Activated CD4-positive, CD25-positive, alpha-beta regulatory T cell (primary cell): ENCODE measurements at places on chromosomes 2 and 18.

- DNase-seq, result no peak
Observed at GRCh38 chr2:88180605-88181240, 10.6 kb downstream of the THNSL2 start.

GRCh38 chr18:25675123-25675850, 323.3 kb upstream of the ZNF521 start:
- no peak for DNase-seq

- no peak for DNase-seq
Observed at GRCh38 chr18:63138436-63139340, 180.9 kb downstream of the BCL2 start.

DNA sequence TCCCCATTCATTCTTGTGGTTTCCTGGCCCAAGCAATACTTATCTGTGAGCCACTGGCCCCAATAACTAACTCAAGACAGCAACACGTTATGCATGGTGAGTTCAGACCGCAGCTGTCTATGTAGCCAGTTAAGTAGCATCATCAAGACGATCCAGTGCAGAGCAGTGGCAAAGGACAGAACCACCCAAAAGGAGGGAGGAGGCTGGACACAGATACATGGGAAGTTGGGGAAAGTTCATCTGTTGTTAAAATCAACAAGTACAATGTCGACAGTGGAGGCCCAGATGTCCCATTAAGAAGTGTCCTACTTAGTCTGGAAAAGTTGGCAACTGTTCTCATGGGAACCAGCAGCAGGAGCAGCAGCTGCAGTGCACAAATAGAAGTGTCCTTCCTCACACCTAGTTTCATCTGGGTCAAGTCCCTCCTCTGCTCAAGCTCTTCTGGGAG, 106.9 kb upstream of the THOC1 start:
- no peak for DNase-seq

DNA sequence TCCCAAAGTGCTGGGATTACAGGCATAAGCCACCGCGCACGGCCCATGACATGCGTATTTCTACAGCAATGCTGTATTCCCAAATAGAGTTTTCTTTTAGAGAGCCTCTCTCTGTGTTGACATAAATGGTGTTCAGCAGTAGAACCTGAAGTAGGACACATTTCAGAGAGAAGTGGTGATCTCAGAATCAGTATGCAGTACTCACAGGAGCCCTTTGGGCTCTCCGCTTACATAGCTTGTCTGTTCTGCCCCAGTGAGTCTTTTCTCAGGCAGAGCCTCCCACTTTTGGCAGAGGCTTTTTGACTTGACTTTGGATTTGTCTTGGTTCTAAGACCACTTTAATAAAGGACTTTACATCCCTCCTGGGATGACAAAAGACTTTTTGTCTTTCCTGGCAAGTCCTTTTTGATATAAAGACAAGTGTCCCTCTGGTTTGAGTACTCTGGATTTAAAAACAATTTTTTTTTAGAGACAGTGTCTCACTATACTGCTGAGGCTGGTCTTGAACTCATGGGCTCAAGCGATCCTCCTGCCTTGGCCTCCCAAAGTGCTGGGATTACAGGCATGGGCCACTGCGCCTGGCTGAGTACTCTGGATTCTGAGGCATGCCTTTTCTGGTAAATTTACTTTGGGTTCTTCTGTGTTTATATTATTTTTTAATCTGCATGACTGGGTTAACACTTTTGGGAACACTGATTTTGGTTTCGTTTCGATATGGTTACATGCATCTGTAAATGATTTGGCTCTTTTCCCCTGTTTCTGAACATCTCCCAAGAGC, 113.3 kb downstream of the SMAD2 start:
- DNase-seq, result no peak

GRCh38 chr2:29936020-29936419, 14.6 kb upstream of the ALK start:
- DNase-seq, result no peak

DNA sequence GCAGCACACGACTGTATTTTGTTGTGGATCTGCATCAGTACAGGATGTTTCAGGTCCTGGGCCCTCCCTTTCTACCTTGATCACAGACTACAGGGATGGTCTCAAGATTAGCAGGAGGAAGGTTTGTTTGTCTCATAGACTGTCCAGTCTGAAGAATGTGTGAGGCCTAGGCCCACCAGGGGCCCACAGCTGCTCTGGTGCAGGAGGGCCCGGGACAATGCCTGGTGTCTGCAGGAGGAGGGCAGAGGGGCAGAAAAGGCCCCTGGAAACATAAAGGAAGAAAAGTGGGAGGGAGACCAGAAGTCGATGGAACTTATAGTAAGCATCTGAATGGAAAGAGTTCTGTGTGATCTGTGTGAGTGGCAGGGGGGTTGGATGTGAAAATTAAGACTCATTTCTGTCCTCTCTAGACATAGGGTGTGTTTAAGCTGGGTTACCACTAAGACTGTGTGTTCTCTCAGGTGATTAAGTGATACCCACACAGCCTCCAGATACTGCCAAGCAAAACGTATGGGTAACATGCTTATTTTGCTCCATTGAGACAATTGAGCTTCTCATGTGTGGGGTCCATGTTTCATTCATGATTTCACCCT, 33.4 kb upstream of the LPIN2 start:
- no peak for DNase-seq

DNA sequence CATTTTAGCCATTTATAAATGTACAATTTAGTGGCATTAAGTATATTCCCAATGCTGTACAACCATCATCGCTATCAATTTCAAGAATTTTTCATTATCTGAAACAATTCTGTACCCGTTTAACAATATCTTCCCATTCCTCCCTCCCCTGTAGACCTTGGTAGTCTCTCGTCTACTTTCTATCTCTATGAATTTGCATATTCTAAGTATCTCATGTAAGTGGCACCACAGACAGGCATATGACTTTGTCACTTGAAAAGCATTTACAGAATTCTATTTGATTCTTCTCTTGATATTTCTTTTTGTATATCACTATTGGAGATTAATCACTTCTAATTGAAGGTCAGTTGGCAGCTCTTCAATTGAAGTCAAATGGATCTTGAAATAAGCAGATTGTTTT, 48.0 kb downstream of the CCDC138 start:
- DNase-seq, result no peak

GRCh38 chr2:4780679-4781078, 911.5 kb upstream of the SOX11 start:
- no peak for DNase-seq

- no peak for DNase-seq
Observed at GRCh38 chr2:8676921-8677645, 4.8 kb upstream of the ID2 start.

DNA sequence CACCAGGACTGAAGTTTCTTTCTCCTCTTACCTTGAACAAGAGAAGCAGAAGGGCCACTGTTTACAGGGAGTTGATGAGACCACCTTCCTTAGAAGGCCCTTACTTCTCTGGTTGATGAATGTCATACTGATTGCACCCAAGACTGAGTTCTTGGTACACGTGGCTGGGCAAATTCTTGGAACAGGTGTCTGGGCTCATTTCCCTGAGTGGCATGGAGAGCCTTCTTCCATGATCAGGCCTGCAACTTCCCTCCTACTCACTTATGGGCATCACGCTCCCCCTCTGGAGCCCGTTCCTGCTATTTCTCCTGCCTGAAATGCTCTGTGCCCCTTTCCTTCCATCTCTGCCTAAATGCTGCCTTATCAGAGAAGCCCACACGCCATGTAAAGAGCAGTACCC, 110.3 kb downstream of the PTPRM start:
- no peak for DNase-seq

GRCh38 chr2:95374921-95375471, 27.5 kb upstream of the FAHD2A start:
- DNase-seq, result no peak

- DNase-seq, result no peak
Observed at GRCh38 chr2:240431661-240432424, 3.6 kb upstream of the GPC1 start.

DNA sequence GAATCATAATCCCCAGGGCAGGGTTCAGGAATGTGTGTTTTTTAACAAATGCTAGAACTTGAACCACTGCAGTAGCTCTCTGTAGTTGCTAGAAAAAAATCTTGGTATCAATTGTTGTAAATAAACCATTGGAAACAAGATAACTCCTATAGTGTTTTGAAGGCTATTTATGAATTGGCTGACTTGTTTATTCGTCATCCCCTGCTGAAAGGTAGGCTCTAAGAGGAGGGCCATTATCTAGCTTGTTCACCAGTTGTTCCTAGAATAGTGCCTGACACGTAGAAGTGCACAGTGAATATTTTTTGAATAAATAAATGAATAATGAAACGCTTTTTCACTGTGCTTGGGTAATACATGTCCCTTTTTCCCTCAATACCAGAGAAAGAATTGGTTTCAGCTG, 211.4 kb downstream of the BABAM2 start:
- no peak for DNase-seq

DNA sequence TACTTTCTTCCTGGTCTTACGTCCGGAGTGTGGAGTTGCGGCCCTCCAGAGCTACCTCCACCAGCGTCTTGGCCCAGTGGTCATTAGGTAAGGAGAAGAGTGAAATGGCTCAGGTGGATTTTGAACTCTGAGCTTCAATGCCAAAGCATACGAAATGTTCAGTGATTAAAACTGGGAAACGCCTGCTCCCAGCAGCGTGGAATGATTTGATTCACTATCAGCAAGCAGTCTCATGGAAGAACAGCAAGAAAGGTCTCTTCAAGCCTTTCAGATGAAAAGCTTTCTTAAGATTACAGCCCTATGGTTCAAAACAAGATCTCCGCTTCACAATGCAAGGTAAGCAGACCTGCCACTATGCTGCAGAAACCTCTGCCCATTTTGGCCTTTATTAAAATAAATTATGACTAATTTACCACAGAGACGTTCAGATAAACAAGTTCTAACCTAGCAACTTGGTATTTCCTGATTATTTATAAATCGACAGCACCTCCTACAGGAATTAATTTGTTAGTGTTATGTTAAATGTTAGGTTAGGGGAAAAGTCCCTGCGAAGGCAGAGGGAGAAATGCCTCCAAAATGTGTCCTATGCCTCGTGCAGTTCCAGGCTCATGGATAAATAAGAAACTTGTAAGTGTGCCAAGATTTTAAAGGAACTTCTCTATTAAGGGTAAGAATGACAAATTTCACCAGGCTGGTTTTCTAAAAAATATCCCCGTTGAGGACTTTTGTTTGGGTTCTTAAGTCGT, 10.1 kb downstream of the SP9 start:
- no peak for DNase-seq

- DNase-seq, result no peak
Observed at GRCh38 chr2:28880193-28880592, 10.1 kb upstream of the TRMT61B start.

DNA sequence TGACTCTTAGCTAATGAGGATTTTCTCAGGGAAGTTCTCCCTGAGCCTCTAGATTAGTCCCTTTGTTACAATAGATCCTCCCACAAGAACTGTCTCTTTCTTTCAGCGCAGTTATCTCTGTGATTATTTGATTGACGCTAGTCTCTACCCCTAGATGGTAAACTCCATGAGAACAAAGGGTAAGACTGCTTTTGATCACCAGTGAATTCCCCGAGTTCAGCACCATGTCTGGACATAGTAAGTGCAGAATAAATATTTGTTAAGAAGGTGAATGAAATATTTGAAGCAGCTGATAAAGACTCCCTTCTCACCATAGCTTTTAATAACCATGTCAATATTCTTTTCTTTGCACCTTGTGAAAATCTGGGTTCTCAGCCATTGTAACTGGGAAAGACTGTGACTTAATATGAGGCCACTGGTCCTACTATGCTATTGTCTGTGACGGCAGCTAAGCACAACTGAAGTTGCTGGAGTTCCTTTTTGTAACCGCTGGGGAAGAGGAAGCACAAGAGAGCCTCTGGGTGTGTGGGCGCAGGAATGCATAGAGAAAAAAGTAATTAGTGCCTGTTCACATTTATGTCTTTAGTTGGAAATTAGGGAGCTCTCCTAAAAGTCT, 214.7 kb downstream of the TGIF1 start:
- DNase-seq, result no peak

DNA sequence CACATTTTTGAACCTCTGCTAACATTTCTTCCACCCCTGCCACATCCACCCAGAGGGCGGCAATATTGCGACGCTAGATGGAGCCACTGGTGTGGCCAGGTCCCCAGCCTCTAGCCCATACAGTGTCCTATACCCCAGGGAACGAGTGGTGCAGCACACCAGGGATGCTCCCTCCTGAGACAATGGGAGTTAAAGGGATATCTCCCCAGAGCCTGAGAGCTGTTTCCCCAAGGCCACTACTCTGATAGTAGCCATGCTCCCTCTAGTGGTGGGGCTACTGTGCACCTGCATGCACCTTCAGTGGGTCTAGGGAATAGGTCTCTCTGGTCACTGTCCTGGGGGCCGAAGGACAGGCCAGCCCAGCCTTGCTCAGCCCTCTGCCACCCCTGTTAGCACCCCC, 336.4 kb upstream of the FSHR start:
- DNase-seq, result no peak

DNA sequence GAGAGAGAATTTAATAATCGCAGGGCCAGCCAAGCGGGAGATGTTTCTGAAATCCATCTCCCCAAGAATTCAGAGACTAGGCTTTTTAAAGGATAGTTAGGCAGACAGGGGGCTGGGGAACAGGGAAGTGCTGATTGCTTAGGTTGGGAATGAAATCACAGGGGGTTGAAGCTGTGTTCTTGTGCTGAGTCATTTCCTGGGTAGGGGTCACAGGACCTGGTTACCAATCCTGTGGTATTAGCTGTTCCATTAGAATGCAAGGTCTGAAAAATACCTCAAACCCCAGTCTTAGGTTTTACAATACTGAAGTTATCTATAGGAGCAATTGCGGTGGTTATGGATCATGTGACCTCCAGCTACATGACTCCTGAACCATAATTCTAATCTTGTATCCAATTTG, 4.6 kb downstream of the SP140 start:
- no peak for DNase-seq

DNA sequence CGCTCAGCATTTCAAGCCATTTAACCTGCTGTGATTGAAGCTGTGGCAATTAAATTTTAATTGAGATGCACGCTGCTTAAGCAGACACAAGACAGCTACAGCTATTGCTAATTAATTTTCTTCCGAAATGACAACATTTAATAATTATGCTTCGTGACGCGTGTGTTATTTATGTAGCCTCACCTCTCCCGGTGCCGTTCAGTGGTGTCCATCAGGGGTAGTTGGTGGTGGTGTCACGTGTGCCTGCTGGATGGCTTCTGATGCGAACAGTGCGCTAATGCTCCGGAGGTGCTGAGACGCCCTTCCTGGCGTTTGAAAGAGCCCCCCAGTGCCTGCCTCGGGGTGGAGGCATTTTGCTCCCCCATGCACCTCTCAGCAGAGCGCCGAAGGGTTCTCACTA, 39.5 kb downstream of the GLI2 start:
- no peak for DNase-seq
